ENCODE measurements at places on chromosomes 12 and 14.

DNA sequence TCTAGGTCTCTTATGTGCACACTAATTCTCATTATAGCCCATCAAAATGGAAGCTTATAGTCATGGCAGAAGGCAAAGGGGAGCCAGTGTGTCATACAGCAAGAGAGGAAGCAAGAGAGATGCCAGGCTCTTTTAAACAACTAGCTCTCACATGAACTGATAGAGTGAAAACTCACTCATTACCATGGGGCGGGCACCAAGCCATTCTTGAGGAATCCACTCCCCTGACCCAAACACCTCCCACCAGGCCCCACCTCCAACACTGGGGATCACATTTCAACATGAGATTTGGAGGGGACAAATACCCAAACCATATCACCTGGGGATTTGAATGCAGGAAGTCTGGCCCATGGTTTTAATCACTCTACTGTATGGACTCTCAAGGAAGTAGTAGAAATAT is 36.9 kb upstream of the CRACR2A start:
- no peak for DNase-seq

DNA sequence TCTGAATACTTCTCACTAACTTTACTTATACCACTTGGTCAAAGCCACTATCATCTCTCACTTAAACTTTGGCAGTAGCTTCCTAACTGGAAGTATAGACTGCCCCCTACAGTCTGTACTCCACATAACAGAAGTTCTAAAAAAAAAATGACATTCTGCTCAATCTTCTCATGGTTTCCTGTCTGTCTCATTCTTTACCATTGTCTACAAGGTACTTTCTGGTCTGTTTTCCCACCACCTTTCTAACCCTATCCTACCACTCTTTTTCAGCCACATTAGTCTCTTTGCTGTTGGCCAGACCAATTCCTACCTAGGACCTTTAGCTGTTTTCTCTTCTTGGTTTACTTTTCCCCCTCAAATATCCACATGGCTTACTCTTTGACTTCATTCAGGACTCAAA is 14.7 kb downstream of the CPSF6 start:
- no peak for DNase-seq

GRCh38 chr12:43099691-43100163 is 452.3 kb downstream of the ADAMTS20 start:
- DNase-seq = no peak

GRCh38 chr14:95208598-95208997 is 51.3 kb upstream of the DICER1 start:
- no peak for DNase-seq

- no peak for DNase-seq
Measured at GRCh38 chr14:77343662-77344061, 22.8 kb downstream of the GSTZ1 start.

GRCh38 chr12:32558903-32559302 is 120.2 kb upstream of the DNM1L start:
- DNase-seq = no peak

DNA sequence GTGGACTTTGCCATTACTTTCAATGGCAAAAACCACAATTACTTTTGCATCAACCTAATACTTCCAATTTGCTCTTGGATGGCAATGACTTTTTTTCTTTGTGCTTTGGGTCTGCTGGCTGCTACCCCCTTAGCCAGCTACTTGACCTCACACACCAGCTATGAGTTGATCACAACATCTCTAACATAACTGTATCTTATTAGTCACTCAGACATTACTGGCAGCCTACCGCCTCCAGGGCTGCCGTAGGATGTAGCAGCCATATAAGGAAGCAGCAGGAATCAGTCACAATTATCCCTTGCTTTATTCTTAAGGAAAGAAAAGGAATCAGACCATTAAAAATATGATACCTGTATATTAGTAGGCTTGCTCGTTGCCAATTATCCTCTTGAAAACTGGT is 260.5 kb downstream of the ADAMTS20 start:
- no peak for DNase-seq

DNA sequence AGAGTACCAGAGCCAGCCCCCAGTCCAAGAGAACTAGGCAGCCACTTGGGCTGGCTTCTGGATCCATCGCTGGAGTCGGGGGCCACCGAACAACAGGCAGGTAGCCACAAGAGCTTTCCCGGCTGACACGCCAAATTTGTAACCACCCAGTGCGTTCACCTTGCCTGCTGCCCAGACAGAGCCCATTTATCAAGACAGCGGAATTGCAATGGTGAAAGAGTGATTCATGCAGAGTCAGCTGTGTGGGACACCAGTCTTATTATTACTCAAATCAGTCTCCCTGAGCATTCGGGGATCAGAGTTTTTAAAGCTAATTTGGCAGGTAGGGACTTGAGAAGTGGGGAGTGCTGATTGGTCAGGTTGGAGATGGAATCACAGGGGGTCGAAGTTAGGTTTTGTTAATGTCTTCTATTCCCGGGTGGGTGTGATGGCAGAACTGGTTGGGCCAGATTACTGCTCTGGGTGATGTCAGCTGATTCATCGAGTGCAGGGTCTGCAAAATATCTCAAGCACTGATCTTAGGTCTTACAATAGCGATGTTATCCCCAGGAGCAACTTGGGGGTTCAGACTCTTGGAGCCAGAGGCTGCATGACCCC is 64.3 kb downstream of the PDE6H start:
- no peak for DNase-seq

DNA sequence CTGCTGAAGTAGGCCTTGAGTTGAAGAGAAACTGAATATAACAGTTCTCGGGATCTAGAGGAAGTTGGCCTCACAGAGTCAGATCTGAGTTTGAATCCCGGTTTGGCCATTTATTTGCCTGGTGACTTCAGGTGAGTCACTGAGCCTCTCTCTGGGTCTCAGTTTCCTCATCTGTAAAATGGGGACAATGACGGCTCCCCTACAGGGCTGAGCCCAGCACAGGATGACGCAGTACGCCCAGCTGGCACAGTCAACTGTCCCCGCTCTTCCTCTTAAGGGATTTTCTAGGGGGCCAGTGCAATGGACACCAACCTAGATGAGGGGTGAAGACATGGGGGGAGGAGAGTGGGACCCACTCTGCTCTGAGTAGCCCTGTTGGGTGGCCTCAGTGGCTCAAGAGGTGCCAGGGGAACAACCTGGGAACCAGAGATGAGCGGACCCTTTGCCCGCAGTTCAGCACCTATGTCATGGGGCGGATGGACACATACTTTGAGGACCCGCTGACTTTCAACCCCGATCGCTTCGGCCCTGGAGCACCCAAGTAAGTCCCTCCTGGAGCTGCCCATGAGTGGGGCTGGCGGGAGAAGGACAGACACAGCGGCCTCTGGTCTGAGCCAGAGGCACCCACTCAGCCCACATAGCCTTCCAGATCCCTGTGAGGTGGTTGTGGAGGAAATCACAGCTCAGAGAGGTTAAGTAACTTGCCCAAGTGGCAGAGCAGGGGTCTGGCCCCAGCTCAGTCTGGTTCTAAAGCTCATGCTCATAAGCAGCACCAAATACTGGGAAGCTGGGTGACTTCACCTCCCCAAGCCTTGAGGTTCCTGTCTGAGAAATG is 41.1 kb downstream of the CYP46A1 start:
- no peak for DNase-seq

- no peak for DNase-seq
Measured at GRCh38 chr12:21239866-21240265, 94.9 kb downstream of the SLCO1A2 start.

- no peak for DNase-seq
Measured at GRCh38 chr12:56989861-56990610, 16.3 kb downstream of the ZBTB39 start.

- no peak for DNase-seq
Measured at GRCh38 chr12:101763246-101763931, 24.1 kb upstream of the SYCP3 start.

DNA sequence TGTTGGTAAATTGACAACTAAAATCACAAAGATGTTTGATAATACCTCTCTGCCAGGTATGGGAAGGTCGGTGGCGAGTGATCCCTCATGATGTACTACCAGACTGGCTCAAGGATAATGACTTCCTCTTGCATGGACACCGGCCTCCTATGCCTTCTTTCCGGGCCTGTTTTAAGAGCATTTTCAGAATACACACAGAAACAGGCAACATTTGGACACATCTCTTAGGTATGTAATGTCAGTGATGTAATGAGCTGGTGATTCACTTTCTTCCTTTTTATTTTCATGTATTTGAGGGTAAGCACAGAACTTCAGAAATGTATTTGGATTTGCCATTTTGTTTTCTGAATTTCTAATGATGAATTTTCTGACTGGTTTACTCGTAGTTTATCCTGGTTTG is 42.6 kb upstream of the LRTM2 start:
- DNase-seq = no peak

- DNase-seq = no peak
Measured at GRCh38 chr14:89293314-89293916, 123.6 kb downstream of the FOXN3 start.

- no peak for DNase-seq
Measured at GRCh38 chr14:103302966-103303365, 31.1 kb upstream of the EIF5 start.

DNA sequence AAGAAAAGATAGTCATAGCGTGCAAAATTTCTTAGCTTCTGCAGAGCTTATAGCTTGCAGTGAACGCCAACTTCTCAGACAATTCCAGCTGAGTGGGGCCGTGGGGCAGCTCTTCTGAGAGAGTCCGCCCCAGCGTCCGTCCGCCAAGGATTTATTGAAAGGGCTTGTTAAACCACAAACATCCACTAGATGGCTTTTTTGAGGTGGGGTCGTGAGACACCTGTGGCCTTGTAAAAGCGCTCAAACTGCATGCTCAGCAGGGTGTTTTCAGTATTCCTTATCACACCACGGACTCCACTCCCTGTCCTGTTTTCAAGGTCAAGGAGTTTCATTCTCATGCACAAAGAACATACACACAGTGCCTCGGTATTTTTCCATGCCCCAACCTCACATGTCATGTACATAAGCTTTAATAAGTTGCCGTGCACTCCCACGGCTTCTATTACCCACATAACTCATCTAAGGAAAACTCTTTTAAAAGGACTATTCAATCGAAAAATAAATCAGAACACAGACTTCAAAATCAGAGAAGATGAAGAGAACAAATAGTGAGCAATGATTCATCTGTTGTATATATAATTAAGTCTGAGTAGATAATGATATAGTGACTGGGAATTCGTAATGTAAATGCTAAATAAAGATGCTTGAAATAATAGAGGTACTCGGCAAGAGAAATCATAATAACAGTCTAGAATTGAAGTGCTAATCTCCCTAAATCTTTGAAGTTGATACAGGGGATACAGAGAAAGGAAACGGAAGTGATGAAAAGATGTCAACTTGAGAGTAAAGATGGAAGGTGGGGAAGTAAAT is 46.7 kb downstream of the WBP11 start:
- no peak for DNase-seq

- DNase-seq = no peak
Measured at GRCh38 chr12:92784797-92785562, 82.2 kb downstream of the PLEKHG7 start.

DNA sequence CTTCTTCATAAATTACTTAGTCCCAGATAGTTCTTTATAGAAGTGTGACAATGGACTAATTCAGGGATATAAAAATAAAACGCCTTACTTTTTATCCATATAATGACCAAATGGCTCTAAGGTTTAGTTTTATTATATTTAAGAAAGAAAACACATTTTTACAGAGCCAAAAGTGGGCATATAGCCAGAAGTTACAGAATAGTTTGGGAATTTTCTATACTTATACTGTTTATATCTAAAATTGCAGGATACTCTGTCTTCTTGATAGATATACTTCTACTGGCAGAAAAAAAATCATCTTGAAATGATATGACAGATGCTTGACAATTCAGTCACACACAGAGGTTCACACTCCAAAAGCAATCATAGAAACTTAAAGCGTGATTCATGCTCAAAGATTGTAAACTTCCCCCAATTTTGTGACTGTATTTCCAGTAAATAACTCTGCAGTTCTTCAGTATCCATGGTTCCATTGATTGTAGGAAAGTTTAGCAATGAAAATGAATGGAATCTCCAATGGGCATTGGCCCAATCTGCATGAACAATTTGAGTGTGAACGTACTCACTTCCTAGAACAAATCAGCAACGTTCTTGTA is 307.8 kb downstream of the NOVA1 start:
- no peak for DNase-seq

GRCh38 chr12:50038336-50038735 is 13.0 kb upstream of the RACGAP1 start:
- no peak for DNase-seq

DNA sequence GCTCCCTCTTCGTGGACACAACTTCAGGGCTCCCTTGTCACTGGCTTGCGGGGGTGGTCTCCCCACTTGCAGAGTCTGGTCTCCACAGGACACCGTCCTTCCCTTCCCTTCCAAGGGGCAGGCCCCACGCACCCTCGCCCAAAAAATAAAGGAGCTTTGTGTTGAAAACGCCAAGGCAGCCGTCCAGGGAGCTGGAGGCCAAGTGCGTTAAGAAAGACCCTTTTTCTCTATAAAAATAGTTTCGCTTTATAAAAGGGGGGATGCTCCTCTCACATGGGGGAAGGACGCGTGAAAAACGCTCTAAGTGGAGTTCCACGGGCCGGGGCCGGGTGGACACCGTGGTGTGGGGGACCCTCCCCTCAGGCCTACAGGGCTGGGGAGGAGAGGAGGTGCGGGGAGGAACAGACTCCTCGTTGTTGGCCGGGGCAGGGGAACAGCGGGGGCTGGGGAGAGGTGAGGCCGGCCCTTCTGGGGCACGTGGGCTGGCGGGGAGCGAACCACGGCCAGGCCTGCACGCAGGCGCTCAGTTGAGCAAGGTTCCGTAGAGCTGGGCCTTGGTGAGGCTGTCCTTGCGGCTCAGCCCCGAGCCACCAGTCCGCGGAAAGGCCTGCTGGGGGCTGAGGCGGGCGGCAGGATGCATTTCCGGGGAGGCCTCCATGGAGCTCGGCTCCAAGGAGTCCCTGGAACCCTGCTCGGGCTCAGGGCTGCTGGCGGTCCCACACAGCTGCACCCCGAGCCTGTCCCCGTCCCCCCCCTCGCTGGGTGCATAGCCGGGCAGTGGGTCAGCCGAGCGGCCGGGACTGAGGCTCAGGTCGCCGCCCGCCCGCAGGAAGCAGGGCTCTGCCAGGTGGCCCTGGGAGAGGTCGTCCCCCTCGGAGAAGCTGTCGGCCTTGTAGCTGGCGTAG is 49.5 kb downstream of the BEGAIN start:
- peak; percentile 0 for DNase-seq

DNA sequence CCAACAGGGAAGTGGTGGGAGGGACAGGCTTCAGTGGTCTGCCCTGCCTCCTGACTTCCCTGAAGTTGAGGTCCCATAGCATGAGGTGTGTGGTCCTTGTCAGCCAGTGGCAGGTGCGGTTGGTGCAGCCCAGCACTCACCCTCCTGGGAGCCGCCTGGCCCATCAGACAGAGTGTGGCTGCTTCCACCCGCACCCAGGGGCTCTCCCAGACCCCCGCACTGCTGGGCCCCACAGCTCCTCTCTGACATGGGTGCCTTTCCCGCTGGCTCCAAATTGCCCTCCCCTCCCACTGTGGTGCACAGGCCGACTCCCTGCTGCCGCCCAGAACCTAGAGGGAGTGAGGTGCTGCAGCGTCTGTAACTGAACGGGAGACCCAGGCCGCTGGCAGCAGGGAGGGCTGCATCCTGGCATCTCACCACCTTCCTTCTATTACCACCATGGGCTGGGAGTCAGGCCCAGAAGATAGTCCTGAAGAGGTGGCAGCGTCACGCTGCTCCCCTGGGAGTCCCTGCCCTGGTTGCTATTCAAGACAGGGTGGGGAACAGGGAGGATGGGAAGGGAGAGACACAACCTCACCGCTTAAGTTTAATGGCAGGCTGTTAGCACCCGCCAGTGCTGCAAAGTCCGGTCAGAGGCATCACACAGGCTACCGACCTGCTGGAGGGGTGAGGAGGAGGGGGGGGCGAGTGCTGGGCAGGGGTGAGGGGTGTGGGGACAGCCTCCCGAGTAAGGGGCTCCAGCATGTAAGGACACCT is 180.6 kb upstream of the PRMT8 start:
- no peak for DNase-seq

Measured in stimulated activated CD4-positive, alpha-beta T cell treated with anti-CD3 and anti-CD28 coated beads, Interleukin-4, amount 100 ng/mL, for 1 hour (primary cell).